ENCODE measurements at places on chromosomes 7 and 10.

DNA sequence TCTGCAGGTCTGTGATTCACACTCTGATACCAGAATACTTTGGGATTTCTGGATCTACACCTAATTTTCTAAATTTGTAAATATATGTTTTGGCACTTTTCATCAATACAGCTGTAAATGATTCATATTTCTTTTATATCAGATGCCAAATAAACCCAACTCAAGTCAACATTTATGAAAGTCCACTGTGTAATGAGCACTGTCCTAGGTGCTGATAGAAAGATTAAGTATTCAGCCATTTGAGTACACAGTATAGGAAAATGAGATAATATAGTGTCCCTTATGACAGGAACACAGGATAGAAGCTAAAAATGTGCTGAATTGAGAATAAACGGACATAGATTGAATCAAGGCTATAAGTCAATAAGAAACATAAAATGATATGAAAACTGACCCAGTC, 6.4 kb downstream of the ANXA7 start:
- no peak for DNase-seq

DNA sequence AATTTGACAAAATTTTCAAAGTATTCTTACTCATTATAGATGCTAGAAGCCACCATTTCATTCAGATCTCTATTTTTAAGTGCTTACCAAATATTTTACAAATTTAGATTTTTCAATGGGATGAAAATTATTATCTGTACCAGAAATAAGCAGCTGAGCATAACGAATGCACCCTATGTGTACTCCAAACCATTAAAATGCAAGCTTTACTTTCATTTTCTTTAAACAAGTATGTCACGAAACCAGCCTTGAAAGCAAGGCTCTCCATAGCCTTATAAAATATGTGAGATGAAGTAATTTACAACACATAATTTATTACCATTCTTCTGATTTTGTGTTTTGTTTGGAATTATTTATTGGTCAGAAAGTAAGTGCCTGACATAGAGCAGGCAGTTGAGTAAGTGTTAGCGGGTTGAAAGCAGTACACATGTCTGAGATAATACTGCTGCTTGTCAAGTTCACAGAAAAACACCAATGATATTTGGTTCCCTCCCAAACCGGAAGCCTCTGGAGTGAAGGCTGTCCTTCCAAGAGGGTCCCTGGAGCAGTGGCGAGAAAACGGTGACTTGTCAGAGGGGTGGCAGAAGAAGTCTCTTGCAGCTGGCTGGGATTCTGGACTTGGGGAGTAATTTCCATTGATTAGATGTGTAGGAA, 322.7 kb upstream of the PFKP start:
- DNase-seq, result no peak

- DNase-seq, result no peak
These were observed 48.6 kb upstream of the DPYSL4 start for GRCh38 chr10:132138133-132138532.

GRCh38 chr10:88974446-88975376, 15.9 kb upstream of the FAS start:
- no peak for DNase-seq

- no peak for DNase-seq
These were observed 6.9 kb downstream of the LRGUK start for GRCh38 chr7:134134004-134134403.

DNA sequence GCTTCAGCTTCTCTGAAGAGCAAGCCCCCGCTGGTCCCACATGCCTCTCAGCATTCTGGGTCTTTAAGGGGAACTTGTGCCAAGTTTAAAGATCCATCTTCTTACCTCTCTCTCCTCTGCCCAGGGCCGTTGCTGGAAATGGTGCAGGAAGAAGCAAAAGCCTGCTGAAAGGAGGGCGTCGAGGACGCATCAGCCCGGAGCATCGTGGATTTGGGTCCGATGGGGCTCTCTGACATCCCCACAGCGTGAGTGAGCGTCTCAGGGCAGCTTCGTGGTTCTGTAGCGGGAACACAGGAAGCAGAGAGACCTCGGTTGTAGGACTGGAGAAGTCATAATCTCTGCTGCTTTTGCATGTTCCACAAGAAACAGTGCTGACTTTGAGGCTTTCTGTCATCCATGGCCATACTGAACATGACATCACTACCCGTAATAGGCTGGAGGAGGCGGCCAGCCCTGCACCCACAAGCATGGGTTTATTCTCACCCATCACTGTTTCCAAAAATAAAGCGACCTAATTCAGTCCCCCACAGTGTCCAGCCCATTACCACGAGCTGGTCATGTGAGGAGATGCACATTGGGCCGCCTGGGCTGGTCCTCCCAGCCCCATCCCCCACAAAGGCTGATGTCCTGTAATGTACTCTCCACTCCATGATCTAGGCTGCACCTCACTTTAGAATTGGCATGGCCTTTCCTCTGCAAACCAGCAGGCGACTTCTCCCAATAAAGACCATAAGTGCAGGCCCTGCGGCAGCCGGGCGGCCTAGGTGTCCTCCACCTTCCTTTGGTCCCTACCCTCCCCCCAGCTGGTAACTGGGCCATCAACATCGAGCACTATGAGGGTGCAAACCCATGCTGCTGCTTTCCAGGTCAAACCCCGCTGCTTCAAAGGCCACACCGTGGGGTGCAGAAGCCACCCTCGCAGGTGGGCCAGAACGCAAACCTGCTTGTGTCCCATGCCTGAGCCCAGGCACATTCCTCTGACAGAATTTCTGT, 276.9 kb downstream of the TNS3 start:
- DNase-seq, result no peak

DNA sequence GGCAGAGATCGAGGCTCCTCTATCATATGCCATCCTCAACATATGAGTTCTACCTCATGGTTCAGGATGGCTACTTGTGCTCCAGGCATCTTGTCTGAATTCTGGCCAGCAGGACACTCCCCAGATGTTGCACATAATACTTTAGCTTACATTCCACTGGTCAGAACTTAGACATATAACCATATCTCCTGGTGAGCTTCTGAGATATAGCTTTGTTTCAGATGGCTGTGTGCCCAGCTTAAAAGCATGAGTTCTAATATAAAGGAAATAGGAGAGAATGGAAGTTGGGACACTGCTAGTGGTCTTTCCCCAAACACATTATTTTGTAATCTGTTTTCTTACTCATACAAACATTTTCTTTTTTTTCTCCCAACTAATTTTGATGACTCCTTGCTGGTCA, 50.8 kb upstream of the IFRD1 start:
- DNase-seq, result no peak

DNA sequence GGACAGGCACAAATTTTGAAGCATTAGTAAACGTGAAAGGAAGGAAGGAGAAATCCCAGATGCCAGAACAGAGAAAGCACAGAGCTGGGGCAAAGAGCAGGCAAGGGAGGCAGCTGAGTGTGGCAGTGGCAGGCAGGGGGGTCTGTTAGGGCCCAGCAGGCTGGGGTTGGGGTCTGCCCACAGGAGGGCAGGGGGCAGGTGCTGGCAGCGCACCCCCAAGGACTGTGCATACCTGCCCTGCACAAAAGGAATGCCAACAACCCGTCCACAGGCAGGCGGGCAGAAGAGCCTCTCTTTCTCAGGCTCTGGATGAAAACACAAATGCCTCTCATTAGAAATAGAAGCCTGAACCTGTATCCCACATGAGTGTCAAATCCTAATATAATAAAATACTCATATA, 552.3 kb downstream of the PTPRN2 start:
- DNase-seq, result no peak

DNA sequence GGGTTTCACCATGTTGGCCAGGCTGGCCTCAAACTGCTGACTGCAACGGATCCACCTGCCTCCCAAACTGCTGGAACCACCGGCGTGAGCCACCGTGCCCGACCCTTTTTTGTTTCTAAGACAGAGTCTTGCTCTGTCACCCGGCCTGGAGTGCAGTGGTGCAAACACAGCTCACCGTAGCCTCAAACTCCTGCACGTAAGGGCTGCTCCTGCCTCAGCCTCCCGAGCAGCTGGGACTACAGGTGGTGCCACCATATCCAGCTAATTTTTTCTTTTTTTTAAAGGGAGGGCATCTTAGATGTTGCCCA, 36.4 kb downstream of the ADAP1 start:
- no peak for DNase-seq

- no peak for DNase-seq
These were observed 2.8 kb downstream of the HDAC9 start for GRCh38 chr7:18498341-18498740.

GRCh38 chr7:44216521-44217222, 15.9 kb downstream of the YKT6 start:
- no peak for DNase-seq

DNA sequence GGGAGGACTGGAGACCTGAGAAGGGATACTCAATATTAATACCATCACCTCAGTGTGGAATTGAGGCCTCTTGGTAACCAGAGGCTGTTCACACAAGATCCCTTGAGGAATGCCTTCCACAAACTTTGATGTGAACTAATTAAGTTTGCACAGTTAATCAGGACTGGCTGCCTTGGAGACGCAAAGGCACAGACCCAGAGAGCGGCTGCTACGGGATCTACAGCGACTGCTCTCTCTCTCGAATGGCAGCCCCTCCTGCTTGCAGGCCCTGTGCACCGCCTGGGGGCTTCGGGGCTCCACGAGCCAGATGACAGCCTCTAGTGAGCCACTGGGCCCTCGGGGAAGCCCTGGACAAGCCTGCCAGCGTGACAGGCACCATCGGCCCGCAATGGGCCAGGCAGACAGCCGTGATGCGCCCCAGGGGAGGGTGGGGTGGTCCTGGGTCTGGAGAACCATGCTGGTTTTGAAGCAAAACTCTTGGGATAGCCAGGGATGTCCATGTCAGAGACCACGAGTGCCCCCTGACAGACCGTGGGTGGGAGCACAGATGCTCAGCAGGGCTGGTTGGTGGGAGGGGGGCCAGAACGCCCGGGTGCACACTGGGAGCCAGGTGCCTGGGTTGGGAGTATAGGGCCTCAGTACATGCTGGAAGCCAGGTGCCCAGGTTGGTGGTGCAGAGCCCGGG, 195.6 kb downstream of the ELFN1 start:
- DNase-seq, result no peak
